ENCODE measurements at places on chromosomes 13 and 19.

DNA sequence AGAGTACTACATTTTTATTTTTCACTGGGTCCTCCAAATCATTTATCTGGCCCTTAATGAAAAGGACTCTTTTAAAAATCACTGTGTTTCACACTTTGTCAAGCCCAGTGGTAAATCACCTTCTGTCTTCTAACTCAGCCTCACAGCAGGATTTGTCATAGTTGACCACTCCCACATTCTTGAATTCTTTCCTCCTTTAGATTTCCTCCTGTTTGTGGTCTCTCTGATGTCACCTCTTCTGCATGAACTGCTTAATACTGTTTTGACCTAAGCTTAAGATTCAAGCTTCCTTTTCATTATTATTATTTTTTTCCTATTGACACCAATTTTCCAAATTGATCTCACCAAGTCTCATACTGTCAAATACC, 899.8 kb upstream of the MIR17HG start:
- no peak for DNase-seq

GRCh38 chr19:30549151-30549550, 177.0 kb downstream of the ZNF536 start:
- DNase-seq: no peak

- no peak for DNase-seq
These were observed 696 bp upstream of the ERFL start for GRCh38 chr19:41928754-41929535.

DNA sequence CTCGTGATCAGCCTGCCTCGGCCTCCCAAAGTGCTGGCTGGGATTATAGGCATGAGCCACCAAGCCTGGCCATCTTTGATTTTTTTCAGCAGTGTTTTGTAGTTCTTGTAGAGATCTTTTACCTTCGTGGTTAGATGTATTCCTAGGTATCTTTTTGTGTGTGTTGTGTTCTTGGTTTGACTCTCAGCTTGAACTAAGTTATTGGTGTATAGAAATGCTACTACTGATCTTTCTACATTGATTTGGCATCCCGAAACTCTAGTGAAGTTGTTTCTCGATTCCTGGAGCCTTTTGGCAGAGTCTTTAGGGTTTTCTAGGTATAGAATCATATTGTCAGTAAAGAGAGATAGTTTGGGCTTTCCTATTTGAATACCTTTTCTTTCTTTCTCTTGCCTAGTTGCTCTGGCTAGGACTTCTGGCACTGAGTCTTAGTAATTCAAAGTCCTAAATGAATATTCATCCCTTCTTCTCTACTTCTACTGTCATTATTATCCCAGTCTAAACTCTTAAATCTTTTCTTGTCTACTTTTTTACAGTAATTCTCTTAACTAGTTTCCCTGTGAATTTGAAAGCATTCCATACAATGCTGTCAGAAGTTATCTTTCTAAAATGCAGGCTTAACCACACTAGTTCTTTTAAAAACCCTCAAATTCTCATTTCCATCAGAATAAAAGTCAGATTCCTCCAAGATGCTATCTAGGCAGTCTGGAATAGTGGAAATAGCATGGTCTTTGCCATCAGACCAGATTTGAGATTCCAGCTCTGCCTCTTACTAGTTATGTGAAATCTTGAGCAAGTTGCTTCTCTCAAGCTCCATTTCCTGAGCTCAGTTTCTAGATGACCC, 7.0 kb downstream of the GPR18 start:
- no peak for DNase-seq

GRCh38 chr13:21871382-21871781, 200.5 kb downstream of the FGF9 start:
- no peak for DNase-seq

DNA sequence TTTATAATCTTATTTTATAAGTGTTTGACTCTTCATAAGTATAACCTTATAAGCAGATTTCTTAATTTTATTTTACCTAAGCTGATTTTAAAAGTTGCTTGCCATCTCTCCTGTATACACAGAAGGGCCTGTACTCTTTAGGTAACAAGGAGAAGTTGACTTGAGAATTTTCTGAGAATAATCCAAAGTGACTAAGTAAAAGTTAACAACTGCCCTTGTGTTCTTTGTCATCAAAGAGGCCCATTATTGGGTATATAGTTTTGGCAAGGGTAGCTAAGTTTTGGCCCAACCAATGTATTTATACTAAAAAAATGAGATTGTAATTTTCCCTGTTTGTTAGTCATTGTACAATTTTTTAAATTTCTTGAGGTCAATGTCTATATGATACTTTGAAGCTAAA, 3.2 kb downstream of the LCP1 start:
- no peak for DNase-seq

- DNase-seq: no peak
These were observed 295.8 kb downstream of the NDFIP2 start for GRCh38 chr13:79776531-79777295.

GRCh38 chr19:49117677-49118564, 1.0 kb downstream of the C19orf73 start:
- DNase-seq: no peak

- no peak for DNase-seq
These were observed 47.4 kb downstream of the FLT3 start for GRCh38 chr13:28052945-28053344.

GRCh38 chr19:46371371-46371901, 24.5 kb downstream of the PPP5C start:
- DNase-seq: no peak

GRCh38 chr19:29326351-29326750, 113.4 kb upstream of the UQCRFS1 start:
- DNase-seq: no peak

DNA sequence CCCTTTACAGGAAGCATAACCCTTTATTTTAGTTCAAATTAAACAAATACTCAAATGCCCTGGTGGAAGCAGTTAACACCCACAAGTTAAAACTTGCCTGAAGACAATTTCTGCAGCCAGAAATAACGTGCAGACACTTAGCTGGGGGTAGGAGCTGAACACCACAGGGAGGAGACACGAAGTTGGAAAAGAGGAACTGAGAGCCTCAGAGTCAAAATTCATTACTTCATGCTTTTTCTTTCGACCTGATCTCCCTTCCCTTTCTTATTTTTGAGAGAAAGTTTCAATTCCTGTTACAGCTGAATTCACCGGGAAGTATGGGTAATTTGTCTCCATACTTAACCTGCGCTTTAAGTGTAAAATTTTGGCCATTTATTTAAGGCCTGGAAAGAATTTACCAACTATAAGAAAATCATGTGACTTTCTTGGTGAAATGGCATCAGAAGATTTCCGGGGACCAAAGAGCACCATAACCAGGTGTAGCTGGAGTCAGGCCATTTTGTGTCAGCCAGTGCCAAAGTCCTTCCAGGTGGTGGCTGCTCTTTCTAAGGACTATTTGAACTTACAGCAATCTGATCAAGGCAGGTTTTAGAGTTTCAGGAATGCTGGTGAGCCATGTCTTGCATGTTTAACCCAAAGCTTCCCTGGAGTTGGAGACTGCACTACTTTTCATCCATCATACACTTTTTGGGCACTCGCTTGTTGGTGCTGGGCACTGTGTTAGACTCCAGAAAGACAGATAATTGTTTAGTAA, 46.5 kb upstream of the RCBTB2 start:
- no peak for DNase-seq

GRCh38 chr19:38084196-38084595, 139.8 kb downstream of the DPF1 start:
- DNase-seq: no peak

GRCh38 chr13:77036279-77036678, 9.3 kb upstream of the FBXL3 start:
- no peak for DNase-seq

DNA sequence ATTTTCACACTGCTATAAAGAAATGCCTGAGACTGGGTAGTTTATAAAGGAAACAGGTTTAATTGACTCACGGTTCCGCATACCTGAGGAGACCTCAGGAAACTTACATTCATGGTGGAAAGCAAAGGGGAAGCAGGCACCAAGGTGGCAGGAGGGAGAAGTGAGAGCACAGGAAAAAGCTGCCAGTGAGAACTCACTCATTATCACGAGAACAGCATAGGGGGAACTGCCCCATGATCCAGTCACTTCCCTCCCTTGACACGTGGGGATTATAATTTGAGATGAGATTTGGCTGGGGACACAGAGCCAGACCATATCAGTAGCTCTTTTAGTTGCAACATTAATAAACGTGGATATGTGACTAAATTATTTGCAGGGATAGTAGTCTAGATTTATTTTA, 4.3 kb upstream of the KCTD4 start:
- no peak for DNase-seq

DNA sequence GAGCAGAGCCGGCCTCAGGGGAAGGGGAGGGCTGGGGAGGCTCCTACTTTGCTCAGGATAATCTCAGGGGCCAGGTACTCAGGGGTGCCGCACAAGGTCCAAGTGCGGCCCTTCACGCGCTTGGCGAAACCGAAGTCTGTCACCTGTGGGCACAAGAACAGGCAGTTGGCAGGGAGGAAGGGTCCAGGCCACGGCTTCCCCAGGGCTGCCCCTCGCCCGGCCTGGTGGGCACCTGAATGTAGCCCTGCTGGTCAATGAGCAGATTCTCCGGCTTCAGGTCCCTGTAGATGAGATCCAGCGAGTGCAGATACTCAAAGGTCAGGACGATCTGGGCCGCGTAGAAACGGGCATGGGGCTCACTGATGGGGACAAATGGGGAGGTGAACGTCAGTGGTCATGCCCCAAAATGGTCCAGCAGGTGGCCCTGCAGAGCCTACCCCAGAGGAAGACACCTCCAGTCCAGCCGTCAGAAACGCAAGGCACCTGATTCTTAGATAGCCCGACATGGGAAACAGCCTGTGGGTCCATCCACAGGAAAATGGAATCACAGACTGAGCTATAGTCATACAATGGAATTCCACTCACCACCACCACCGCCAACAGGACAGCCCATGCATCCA, 7.1 kb upstream of the SAMD1 start:
- no peak for DNase-seq

DNA sequence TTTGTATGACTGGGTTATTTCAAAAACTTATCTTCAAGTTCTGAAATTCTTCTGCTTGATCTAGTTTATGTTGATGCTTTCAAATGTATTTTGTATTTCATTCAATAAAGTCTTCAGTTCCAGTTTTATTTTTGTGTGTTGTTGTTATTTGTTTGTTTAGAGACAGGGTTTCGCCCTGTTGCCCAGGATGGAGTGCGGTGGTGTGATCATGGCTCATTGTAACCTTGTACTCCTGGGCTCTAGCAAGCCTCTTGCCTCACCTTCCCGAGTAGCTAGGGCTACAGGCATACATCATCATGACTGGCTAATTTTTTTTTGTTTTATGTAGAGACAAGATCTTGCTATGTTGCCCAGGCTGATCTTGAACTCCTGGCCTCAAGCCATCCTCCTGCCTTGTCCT, 40.3 kb upstream of the ARHGEF7 start:
- no peak for DNase-seq

GRCh38 chr19:52695996-52696395, 38.8 kb downstream of the ZNF611 start:
- DNase-seq: no peak

DNA sequence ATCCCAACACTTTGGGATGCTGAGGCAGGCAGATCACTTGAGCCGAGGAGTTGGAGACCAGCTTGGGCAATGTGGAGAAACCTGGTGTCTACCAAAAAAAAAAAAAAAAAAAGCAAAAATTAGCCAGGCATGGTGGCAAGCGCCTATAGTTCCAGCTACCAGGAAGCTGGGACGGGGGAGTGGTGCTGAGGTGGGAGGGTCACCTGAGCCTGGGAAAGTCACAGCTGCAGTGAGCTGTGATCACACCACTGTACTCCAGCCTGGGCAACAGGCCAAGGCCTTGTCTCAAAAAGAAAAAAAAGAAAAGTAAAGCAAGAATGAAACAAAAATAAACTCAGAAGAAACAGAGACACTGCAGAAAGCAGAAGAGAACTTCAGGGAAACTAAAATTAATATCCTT, 31.6 kb downstream of the MTRF1 start:
- DNase-seq: no peak
